HFF-Myc (cell line): ENCODE measurements at places on chromosomes 7 and 10.
A peak's percentile ranks its signal among the peaks of the same experiment; 100 is the strongest.

DNA sequence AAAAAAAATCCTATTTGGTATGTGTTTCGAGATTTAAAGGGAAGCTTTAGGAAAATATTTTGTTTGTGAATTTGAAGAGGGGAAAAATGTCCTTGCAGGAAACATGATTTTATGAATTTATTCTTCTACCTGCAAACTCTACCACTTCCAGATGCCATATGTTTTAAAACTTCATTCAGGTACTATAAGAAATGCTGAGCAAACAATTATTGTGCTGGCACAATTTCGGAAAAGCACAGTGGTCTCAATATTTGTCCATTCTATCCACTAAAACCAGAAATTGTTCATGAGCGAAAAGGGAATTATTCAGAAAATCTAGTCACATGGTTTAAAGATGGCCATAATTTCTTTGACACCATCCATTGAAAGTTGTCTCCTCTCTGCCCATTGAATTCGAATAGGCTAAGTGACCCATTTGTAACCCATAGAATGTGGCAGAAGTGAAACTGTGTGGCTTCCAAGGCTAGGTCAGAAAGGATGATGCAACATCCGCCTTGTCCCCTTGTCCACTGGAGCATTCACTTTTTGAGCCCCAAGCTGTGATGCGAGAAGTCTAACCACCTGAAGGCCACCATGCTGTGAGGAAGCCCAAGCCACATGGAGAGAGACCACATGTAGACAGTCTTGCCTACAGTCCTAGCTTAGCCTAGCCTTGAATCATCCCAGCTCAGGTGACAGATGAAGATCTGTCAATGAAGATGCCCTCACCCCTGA is 189.8 kb upstream of the PRKCQ start:
- DNase-seq, result no peak

DNA sequence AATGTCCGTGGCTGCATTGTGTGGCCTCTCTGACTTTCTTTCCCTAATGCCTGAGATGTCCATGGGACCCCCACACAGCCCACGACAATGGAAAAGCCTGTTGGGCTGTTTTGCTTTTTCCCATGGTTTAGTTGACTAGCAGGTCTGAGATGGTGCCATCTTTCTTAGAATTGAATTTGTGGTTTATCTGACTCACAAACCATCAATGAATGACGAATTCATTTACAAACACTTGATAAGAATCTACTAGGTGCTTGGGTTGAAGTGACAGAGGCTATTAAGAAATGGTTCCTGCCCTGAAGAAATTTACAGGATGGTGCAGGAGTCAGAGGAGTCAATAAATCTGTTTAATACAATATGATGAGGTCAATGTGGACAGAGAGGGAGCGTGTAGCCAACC is 75.4 kb downstream of the OTUD1 start:
- DNase-seq, result no peak

GRCh38 chr7:92769394-92769699 is 67.0 kb downstream of the CDK6 start:
- no peak for DNase-seq

DNA sequence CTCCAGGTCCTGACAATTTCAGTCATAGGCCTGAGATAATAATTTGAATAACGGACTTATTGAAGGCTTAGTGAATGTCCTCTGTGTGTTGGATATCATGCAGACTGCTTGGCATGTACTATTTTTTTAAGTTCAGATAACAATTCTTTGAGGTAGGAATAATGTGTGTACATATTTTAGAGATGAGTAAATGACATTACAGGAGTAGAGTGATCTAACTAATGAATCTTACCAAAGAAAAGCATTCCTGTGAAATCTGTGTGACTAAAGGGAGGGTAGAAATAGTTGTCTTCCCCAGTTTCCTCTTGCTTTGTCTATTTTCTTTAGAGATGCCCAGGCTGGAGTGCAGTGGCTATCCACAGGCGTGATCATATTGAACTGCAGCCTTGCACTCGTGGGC is 391.8 kb upstream of the ETV1 start:
- no peak for DNase-seq

DNA sequence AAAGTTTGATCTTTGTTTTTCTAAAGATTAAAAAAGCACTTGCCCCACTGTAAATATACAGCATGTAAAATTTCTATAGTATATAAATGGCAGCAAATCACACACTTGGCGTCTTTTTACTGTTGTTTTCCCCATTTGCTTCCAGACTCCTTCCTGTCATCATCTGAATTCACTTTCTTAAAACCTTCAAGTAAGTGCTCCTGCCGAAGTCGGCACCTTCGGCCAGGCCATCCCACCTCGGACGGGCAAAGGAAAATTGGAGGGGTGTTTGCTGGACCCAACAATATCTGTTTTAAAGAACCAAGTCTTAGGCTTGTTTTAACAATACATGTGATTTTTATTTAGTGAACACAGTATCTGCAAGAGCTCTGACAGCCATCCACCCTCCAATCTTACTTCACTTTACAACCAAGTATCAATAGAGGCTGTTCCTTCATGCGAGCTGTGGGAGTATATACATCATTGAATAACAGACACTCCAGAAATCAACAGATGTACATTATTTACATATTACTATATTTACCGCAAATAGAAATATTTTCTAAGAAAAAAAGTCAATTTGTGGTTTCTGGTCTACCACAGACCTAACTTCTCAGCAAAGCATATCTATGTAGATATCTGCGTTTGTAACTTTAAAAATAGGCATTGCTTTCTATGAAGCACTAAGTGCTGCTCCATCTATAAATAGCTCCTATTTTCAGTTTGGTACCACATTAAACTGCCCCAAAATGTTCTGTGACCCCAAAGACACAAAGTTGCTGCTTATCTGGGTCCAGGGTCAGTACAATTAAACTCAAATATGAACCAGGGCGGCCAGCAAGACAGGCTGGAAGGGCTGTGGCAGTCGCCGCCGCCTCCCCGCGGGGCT is 110.7 kb downstream of the CYTH3 start:
- no peak for DNase-seq

DNA sequence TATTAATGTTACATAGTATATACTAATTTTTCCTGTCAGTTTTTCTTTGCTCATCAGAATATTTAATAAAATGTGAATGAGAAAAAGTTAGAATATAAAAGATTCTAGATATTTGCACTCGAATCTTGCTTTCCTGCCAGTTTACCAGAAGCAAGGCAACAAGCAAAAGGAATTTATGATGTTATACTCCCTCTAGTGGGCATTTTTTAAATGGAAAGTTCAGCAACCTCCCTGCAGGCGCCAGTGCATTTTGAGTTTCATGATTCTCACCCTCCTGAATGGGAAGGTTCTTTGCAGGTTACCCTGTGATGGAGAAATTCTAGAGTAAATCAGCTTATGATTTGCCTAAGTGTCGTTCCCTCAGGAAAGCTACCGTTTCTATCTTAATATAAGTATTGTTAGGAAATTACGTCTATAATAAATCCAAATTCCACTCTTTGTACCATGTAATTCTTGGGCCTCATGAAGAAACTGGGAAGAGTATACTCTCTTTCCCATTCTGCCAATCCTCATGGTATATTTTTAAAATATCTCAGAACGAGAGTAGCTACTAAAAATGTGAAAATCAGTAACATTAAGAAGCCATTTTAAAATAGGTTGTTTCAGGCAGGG is 350.0 kb downstream of the CRPPA start:
- peak; percentile 50 for DNase-seq

DNA sequence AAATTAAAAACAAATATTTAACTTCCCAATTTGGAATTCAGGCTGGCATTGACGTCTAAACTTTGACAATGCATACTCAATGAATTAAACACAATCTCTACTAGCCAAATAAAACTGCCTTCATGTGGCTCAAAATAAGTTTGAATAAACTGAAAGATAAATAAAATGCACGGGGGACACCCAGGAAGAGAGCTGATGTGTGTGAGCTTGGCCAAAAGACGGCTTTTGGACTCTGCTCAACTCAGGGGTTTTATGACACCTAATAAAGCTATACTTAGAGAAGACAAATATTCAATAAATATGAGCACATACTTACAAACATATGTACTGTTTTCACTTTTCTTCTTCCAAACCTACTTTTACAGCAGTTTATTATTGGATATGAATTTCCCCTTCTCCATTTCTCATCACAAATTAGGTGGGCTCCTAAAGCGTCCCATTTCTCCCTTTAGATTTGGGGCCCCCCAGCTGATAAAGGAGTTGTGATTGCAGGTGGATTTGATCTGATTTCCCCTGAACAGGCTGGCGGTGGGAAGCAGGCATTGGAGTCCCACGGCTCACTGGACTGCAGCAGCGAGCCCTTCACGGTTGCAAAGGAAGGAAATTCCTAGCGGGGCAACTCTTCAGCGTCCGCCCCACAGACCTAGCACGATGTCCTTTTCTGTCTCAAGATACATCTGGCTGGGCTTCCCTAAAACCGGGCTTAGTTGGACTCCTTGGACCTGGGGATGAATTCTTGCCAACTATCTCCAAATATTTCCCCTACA is 79.6 kb downstream of the INSIG1 start:
- no peak for DNase-seq

GRCh38 chr7:1054861-1055450 is 10.6 kb downstream of the GPR146 start:
- no peak for DNase-seq

GRCh38 chr10:45387096-45387893 is 13.3 kb downstream of the ALOX5 start:
- no peak for DNase-seq

- no peak for DNase-seq
Measured at GRCh38 chr10:3148994-3149393, 23.6 kb downstream of the PITRM1 start.

DNA sequence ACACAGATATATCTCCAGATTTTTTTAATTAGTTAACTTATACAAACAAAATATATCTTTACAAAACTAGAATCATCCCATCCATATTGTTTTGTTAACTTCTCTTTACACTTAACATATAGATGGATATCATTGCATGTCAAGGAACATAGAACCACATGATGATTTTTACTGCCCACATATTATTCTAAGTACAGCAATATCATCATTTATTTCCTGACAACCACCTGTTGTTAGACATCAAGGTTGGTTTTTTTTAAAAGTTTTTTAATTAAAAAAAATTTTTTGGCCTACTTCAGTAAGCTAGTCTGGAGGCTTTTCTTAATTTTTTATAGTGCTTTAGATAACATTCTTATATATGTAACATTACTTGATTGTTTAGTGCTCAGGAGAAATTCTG is 38.9 kb upstream of the BAMBI start:
- DNase-seq, result no peak

GRCh38 chr10:131928248-131929095 is 27.7 kb downstream of the PPP2R2D start:
- no peak for DNase-seq

- no peak for DNase-seq
Measured at GRCh38 chr10:18879284-18879683, 169.3 kb upstream of the MALRD1 start.

- no peak for DNase-seq
Measured at GRCh38 chr10:24727786-24728185, 4.1 kb upstream of the ARHGAP21 start.

GRCh38 chr7:127715901-127716300 is 63.9 kb downstream of the SND1 start:
- peak; percentile 20 for DNase-seq

GRCh38 chr7:140218656-140219055 is 41.9 kb upstream of the KDM7A start:
- no peak for DNase-seq

GRCh38 chr10:79149662-79150443 is 81.1 kb downstream of the ZMIZ1 start:
- peak; percentile 51 for DNase-seq

GRCh38 chr7:957418-958220 is 3.1 kb upstream of the ADAP1 start:
- DNase-seq, result no peak

- peak; percentile 82 for DNase-seq
Measured at GRCh38 chr10:17512341-17513001, 58.1 kb upstream of the ST8SIA6 start.

GRCh38 chr10:11647676-11648075 is 36.2 kb upstream of the USP6NL start:
- no peak for DNase-seq

DNA sequence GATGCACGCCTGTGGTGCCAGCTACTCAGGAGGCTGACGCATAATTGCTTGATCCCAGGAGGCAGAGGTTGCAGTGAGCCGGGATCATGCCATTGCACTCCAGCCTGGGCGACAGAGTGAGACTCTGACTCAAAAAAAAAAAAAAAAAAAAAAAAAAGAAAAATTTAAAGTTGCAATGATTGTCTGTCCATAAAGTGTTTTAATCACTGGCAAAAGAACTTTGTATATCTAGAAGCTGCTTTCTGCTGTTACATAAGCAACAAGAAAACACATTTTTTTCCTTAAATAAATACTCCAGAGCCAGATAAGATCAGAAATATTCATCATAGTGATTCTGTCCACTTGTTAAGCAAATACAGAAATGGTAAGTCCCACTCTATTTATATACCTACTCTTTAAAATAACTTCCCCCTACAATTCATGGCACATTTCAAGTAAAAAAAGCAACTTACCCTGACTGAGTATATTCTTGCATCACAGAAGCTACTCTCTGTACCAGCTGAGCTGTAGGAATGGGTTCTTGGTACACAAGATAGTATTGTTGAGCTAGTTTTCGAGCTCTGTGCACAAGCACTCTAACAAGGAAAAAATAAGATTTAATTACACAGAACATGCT is 7.6 kb downstream of the PSMA2 start:
- no peak for DNase-seq

DNA sequence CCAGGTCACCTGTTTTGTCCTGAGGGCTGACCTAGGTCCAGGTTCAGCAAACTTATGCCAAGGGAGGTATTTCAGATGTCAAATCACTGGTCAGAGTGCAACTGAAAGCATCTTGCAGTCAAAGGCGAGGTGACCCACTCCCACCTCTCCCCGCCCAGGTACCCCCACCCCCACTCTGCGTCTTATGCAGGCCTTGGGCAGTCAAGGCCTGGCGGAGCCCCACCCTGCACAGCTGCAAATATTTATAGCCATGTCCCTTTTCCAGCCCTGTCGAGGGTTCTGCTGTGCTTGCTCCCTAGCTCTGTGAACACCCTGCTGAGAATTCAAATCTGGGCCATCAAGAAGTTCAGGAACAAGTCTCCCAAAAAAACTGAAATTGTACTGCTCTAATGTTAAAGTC is 40.6 kb upstream of the BMPR1A start:
- no peak for DNase-seq

DNA sequence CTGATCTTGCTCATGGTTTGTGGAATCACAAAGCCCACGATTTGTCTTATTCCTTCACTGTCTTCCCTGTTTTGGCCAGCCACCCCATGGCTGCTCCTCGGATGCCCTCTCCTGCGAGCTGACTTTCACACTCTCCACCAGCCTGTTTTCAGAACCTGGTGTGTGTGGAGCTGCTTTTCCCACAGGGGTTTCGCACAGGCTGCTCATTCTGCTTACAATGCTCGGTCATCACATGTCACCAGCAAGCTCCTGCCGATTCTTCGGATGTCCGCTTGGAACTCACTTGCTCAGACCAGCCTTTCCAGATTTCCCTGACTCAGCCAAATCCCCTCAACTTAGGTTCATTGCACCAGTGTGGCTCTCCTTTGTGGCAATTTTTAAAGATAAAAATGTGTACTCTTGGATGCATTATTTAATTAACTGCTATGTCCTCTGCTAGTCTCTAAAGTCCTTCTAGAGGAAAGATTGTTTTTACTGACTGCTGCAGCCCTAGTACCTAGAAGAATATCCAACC is 1018.6 kb upstream of the LRRTM3 start:
- DNase-seq, result no peak

DNA sequence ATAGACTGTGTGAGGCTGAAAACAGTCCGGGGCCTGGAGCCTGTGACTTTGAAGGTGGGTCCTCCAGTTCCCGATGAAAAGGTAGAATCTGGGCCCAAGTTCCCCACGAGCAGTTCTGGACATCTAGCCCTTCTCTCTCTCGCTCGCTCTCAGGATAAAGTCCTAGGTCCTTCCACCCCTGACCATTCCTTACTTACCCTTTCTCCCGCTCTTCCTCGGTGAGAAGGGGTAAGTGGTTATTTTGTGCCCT is 713 bp downstream of the IMMP2L start:
- no peak for DNase-seq
